Gastroesophageal sphincter (tissue), 4 donors: ENCODE measurements at places on chromosomes 5 and 9.
A peak's percentile ranks its signal among the peaks of the same experiment; 100 is the strongest.

- ATAC-seq: no peak
Observed at GRCh38 chr9:75500479-75500878, 390.0 kb upstream of the PCSK5 start.

GRCh38 chr5:130166839-130167490, 262.7 kb downstream of the CHSY3 start:
- ATAC-seq: no peak

GRCh38 chr5:150406103-150406722, 6.5 kb downstream of the CD74 start:
- ATAC-seq: no peak

GRCh38 chr5:14267991-14268708, 125.0 kb downstream of the TRIO start:
- peak; percentile 14 for ATAC-seq

- peak; percentile 71 for ATAC-seq
Observed at GRCh38 chr5:87300744-87301143, 33.1 kb downstream of the RASA1 start.

DNA sequence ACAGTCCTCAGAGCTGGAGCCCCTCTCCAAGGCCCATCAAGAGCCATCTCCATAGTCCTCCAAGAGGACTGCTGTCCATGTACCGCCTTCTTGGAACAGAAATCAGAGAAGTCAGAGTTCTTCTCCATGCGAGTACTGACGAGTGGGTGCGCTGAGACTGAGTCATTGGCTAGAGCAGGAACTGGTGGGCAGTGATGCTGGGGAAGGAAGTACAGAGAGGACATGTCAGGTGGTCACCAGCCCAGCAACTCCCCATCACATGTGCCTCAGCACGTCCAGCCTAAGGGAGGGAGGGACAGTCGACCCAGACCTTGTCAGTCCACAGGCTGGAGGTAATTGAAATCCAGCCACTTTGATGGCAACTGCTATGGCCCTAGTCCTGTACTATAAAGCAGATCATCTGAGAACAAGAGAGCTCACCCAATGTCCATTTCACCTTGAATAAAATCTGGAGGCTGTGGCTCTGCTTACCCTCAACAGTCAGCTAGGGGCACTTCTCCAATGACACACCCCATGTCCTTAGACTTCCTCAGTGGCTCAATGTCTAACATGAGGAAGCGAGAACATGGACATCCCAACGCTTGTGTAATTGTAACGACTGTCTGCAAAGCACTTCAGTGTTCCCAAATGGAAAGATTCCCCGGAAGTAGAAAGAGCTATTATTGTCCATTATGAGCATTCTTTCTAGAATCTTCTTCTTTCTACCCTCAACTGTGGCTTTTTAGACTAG, 15.0 kb upstream of the FBP1 start:
- peak; percentile 22 for ATAC-seq

DNA sequence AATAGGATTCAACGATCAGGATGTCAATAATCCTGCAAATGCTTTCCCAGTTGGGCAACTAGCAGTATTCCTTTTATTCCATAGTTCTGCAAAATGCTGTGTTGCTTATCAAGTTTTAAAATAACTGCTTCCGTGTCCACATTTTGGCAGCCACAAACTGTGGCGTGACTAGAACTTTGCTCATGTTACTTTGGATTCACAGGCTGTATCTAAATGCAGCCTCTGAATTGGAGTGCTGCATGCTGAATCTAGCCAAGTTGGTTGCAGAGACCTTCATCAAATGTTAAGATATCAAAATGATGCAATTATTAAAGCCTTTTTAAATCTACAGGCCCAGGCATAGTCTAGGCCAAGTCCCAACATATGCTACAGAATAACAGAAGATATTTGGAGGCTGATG, 249.2 kb downstream of the NR2F1-AS1 start:
- ATAC-seq: no peak

GRCh38 chr5:4532705-4533080, 607.4 kb upstream of the ADAMTS16 start:
- ATAC-seq: no peak

GRCh38 chr9:92947268-92948037, at the start of gene FGD3:
Gene FGD3, plus strand, starts transcription at chr9:92947523. Its CDS starts 28,734 bp downstream, at chr9:92976257.
- ATAC-seq: peak; percentile 58

DNA sequence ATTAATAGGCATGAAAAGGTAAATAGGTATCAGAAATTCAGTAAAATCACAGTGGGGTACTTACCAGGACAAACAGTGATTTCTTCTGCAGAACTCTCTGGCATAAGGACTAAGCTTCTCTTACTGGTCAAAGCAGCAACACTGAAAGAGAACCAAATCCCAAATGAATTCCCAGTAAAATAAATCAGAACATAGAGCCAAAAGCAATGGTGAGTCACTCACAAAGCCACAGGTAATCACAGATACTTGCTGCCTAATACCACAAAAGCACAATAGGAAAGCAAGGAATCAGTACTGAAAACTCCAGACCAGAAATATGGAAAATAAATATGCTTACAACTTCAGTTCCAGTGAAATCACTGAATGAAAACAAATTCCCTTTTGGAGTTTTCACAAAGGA, 50.7 kb downstream of the UIMC1 start:
- no peak for ATAC-seq

GRCh38 chr9:14924230-14925219, 14.3 kb upstream of the FREM1 start:
- ATAC-seq: peak; percentile 71

GRCh38 chr9:34375901-34376595, 650 bp downstream of the MYORG start:
- ATAC-seq: peak; percentile 13

- no peak for ATAC-seq
Observed at GRCh38 chr9:35277171-35277520, 115.3 kb downstream of the UNC13B start.

- peak; percentile 11 for ATAC-seq
Observed at GRCh38 chr9:127418037-127418471, 6.1 kb upstream of the ZNF79 start.

GRCh38 chr9:90009447-90009846, 404.6 kb downstream of the GADD45G start:
- ATAC-seq: no peak

DNA sequence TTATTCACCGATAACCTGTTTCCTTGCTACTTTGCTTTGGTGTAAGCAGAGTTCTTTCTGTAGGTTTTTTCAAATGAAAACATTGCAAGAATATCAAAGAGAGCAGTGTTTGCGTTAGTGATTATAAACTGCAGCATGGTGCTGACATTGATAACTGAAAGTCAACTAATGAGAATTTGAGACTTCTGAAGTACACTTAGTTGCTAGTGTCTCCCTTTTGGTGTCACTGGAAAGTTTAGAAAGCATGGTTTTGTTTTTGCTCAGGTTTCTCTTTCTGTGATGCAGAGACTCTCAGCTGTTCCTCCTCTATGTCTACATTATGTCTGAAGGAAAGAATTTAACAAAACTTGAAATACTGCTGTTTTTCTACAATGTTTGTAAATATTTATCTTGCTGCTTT, 80.2 kb upstream of the ZNF169 start:
- no peak for ATAC-seq

DNA sequence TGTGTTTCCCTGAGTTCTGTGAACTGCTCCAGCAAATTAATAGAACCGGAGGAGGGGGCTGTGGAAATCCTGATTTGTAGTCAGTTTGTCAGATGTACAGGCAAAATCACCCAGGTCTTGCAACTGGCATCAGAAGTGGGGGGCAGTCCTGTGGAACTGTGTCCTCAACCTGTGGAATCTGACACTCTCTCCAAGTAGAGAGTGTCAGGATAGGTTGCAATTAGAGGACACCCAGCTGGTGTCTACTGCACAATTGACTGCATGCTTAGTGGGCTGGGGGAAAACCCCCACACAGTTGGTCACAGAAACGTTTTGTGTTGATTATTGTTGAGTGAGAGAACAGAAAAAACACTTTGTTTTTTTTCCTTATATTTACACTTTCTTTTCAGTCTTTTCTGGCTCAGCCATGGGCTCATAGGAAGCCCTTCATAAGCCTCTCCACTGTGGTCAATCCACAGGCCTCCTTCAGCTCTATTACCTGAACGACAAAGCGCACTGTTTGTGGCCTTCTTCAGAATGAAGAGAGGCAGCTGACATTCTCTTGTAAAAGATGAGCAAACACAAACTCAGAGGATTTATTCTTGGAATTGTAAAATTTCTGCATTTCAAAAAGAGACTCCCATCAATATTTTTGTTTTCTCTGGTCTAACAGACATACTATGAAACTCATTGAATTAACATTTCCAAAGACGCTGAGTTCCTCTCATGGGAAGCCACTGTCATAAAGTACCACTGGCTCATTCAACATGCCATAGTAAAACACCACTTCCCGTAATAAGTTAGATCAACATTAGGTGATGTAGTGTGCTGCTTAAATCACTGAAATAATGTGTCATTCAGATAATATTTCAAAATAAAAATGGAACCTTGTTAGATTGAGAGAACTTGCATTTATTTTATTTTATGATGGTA, 348.9 kb upstream of the RFX3 start:
- ATAC-seq: no peak

GRCh38 chr5:133494923-133495246, 117.5 kb downstream of the FSTL4 start:
- ATAC-seq: no peak

- ATAC-seq: peak; percentile 62
Observed at GRCh38 chr5:141430332-141431113, at the start of gene PCDHGA12. Gene PCDHGA12, plus strand, starts transcription at chr5:141430507. Its CDS starts 253 bp downstream, at chr5:141430760.

GRCh38 chr9:104686081-104686480, 8.2 kb upstream of the OR13D1 start:
- no peak for ATAC-seq

DNA sequence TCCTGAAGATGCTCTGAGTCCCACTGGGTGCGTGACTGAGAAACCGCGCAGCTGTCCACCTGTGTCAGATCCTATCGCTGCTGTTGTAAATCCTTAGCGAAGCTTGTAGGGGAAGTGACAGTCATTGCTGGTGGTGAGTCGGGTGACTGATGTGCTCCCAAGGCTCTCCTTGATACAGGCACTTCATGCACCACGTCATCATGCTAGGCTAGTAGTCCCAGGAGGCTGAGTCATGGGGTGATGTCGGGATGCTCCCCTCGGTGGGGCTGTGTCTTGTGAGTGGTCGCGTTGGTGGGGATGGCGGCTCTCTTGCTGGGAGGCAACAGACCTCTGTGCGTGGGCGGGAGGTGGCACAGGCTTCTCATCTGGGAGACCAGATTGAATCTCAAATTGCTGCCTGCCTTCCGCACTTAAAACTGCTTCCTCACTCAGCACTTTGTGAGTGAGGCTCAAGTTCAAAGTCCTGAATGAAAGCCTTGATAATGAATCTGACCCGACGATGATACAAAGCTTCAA, 84.7 kb downstream of the CSNK1A1 start:
- no peak for ATAC-seq

DNA sequence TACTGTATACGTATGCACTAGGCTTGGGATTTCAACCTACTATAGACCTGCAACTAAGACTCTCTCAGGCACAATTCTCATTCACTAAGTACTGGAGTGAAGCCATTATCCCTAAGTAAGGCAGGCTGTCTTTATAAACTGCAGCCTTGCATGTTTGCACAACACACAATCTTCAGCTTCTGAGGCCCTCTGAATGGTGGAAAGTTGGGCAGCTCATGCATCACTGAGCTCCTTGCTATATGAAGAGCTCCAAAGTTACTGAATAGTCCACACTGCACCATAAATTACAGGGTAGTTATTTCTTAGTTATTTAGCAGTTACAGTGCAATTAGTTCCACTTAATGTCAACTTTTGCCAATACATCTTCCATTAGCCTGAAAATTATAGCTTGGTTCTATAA, 384.6 kb downstream of the BRINP1 start:
- no peak for ATAC-seq

GRCh38 chr9:114186605-114187289, 31.4 kb downstream of the COL27A1 start:
- ATAC-seq: no peak

DNA sequence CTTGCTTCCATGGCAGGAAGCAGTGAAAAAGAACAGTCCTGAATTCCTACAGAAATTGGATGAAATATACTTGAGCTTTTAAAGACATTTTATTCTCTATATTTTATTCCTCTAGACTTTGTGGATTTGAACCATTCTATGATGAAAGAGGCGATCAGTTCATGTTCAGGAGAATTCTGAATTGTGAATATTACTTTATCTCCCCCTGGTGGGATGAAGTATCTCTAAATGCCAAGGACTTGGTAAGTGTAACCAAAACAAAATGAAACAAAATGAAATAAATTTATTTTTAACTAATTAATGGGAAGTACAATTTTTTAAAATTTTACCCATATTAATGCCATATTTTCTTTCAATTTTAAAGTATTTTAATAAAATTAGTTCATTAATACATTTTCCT, 34.1 kb downstream of the STARD4 start:
- ATAC-seq: no peak

DNA sequence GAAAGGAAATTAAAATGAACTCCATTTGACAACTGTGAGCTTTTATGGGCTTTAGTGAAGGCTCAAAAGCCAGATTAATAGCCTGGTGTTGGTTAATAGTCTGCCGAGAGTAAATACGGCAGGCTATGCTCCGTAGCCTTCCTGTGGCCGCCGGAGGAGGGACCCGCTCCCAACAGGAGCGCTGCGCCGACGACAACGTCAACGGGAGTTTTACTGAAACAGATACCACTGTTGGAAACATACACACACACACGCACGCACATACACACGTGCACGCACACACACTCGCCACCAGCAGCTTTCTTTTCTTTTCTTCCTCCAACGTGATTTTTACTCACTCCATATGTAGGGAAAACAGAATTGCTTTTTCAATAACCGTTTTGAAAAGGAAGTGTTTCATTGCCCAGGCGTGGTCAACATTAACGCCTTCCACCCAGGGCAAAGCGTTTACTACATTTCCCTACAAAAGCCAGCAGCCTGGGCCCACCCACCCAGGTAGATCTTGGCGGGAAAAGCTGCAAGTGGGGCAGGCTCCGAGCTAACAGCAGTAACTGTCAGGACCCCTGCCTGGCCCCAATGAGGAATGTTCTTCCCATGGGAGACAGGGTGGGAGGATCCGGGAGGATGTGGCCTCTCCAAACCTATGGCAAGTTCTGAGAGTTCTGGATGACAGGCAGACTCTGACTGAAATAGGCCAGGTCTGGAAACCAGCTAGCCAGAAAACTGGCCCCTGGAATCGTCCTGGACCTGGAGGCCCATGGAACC, 72.3 kb downstream of the PAX5 start:
- no peak for ATAC-seq

- no peak for ATAC-seq
Observed at GRCh38 chr5:122586351-122586750, 188.5 kb upstream of the SNX2 start.

DNA sequence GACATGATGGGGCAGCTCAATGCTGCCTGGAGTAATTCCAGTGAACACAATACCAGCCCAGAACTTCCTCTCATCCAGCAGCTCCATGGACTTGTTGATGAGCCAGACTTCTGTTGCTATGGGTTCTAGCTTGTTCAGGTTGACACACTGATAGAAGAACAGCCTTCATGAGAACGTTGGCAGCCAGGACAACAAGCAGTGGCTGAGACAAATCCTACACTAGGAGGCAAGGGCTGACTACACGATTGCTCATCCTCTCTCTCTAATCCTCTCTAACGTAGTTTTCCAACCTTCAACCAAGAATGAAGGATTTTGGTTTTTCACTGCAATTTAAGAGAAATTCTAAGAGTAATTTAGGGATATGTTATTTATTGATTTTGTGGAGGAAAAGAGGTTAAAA, 67.8 kb downstream of the NIPSNAP3B start:
- no peak for ATAC-seq
